SK-N-MC (cell line): ENCODE measurements at places on chromosomes 7 and 10.
A peak's percentile ranks its signal among the peaks of the same experiment; 100 is the strongest.

- DNase-seq = no peak
Observed at GRCh38 chr10:21929070-21929469, 74.5 kb downstream of the DNAJC1 start.

- no peak for DNase-seq
Observed at GRCh38 chr10:48907730-48908129, 31.9 kb downstream of the LRRC18 start.

DNA sequence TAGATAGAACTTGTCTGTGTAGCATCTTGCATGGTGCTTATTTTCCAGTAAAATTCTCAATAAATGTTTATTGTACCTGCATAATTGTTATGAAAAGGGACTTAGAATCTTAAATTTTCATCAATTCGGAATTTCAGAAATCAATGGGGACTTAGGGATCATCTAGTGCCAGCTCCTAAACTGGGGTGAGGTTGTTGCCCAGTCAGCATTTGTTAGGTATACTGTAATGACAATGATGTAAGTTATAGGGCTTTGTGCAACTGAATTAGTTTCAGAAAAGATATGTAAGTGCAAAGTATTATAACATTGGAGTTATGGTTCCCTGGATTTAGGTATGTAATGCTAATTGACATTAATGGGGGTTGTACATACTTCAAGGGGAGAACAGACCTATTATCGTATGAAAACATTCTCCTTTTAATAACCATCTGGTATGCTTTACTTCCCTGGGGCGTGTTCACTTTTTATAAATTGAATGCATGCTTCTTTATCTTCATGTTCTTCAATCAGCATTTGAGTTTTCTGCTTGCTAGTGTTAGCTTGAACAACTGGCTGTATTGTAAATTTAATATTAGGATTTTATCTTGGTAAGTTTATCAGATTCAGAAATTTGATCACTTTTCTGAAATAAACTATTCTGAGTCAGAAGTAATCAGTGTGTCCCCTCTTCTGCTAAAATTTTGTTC, 270.3 kb downstream of the BBS9 start:
- DNase-seq = no peak

GRCh38 chr10:88091490-88092061, 228.2 kb downstream of the PTEN start:
- DNase-seq = no peak

- no peak for DNase-seq
Observed at GRCh38 chr10:58467931-58468635, 44.6 kb upstream of the BICC1 start.

DNA sequence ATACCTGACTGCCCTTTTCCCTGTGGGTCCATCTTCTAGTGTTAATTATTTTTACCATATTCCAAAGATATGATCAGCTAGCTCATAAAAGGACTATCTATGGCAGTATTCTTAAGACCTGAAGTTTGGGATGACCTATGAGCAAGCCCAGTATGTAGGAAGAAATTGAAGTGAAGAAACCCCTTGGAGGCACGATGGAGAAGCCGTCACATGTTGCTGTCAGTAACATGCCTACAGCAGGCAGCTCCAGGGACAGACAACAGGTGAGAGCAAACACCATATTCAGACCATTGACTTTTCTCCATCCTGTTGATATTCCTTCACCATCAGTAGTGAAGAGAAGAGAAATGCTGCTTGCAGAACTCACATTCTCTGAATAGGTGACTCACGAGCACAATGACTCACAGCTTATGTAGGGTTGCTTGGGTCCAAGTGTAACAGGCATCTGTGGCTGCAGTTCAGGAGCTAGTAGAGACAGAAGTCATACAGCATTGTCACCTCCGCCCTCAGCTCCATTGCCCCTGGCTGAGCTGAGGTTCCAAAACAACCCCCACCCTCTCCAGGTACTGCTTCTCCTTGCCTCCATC, 8.4 kb upstream of the LYZL2 start:
- DNase-seq = no peak

DNA sequence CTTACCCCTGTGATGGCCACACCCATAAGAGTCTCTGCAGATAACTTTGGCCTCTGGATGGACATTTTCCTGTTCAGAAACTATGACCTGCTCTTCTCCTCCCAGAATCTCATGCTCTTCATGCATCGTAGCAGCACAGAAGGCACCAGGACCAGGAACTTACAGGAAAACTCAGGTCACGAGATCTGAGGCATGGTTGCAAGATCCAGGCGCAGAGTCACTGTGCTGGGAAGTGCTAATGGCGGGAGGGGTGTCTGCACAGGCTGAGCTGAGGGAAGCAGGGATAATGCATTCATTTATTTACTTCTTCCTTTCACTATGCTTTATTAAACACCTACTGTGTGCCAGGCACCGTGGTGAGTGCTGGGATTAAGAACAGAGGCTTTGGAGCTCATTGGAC, 48.2 kb upstream of the LOXL4 start:
- DNase-seq = no peak

- DNase-seq = no peak
Observed at GRCh38 chr7:107386548-107387102, 83.2 kb upstream of the GPR22 start.

- peak; percentile 32 for DNase-seq
Observed at GRCh38 chr10:11546581-11546980, 64.9 kb downstream of the USP6NL start.

DNA sequence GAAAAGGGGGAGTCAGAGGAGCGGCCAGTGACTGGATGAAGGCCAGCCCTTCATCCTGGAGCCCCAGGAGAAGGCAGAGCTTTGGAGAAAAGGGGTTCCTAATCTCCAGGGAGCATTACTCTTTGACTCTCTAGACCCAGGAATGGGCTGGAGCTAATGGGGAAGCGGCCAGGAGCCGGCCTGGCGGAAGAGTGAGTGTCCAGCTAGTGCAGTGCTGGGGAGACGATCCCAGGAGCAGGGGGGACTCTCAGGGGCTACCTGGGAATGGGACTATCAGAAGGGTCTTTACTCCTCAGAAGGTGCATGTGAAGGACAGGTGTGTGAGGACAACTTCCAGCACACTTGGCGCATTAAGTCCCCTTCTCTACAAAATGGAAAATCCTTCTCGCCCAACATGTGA, 2.4 kb upstream of the PAX2 start:
- no peak for DNase-seq
